Lung (tissue), 17 donors: ENCODE measurements at places on chromosomes 2 and 18. TPM values are rescaled to one million over a fixed set of nuclear protein-coding genes. Genes with fewer than 3 reads are reported as not detected.
A peak's percentile ranks its signal among the peaks of the same experiment; 100 is the strongest.

The GTF2A1L gene
- total RNA-seq, result not detected

The C2orf66 gene
- total RNA-seq, result not detected

The SDC1 gene
- total RNA-seq, result 234 TPM

The ZBTB7C gene
- total RNA-seq, result 4.2 TPM

The GPD2 gene
- 50.4 TPM for total RNA-seq

The ARL6IP6 gene
- total RNA-seq, result 13.2 TPM

The FAM228A gene
- 0.80 TPM for total RNA-seq

DNA sequence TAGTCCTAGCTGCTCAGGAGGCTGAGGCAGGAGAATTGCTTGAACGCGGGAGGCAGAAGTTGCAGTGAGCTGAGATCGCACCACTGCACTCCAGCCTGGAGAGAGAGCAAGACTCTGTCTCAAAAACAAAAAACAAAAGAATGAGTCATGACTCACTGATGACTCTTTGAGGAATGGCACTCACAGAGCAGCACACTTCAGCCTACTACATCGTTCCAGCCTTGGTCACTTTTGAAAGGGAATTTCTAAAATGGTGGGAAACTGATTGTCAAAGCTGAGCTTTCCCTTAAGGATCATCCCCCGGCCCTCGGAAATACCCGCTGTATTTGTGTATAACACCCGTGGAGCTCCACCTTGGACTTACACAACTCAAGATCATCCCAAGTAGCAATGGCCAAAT is 217.3 kb upstream of the HS6ST1 start:
- H3K4me1 ChIP-seq, result no peaks in the 10 kb centered on the region
- no peak overlapping the region for H3K4me3 ChIP-seq
- H3K27me3 ChIP-seq, result no peaks in the 10 kb centered on the region

DNA sequence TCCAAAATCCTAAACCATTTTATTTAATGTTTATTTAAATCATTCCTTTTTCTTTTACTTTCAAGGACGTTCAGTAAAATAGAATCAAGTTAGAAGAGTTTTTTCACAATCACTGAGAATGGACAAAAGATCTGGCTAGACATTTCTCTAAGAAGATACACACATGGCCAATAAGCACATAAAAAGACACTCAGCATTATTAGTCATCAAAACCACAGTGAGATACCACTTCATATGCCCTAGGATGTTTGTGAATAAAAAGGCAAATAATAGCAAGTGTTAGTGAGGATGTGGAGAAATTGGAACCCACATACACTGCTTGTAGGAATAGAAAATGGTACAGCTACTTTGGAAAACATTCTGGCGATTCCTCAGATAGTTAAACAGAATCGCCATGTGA is 76.1 kb downstream of the RHBDD1 start:
- peaks cover 4% of the 10 kb centered on the region for H3K36me3 ChIP-seq
- no peaks in the 10 kb centered on the region for H3K27me3 ChIP-seq
- no peak overlapping the region for H3K4me3 ChIP-seq
- no peaks in the 10 kb centered on the region for H3K4me1 ChIP-seq

- no peak overlapping the region for H3K27ac ChIP-seq
- H3K4me3 ChIP-seq, result no peak overlapping the region
- H3K27me3 ChIP-seq, result no peaks in the 10 kb centered on the region
- peaks cover 7% of the 10 kb centered on the region for H3K4me1 ChIP-seq
- no peak for DNase-seq
Observed at GRCh38 chr18:40404284-40404683, 1550.8 kb upstream of the PIK3C3 start.

- H3K36me3 ChIP-seq, result no peaks in the 10 kb centered on the region
- H3K4me3 ChIP-seq, result no peak overlapping the region
- H3K27ac ChIP-seq, result no peak overlapping the region
- H3K4me1 ChIP-seq, result no peaks in the 10 kb centered on the region
- no peak for DNase-seq
Observed at GRCh38 chr18:8808001-8808400, 102.6 kb downstream of the MTCL1 start.

DNA sequence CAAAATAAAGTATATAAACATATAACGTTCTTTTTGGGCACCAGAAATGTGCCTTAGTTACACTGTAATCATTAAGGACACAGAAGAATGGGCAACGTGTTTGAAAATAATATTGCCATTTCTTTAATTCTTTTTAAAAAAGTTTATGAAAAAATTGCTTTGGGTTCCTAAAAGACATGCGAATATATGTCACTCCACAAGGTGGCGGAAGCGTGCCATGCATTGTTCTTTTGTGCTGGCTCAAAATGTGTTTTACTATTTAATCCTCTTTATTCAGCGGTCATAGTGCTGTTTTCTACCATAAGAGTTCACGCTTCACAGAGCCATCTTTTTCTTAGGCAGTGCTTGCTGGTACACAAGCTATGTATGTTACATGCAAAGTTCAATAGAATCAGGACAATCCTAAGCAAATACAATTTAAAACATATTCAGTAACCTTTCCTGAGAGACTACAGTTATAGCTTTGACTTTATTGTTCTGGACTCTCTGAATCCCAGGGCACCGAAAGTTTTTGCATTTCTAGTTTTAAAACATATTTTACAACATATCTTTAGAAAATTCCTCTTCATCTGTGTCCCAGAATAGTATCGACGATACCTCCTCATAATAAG is 147.8 kb upstream of the ERBB4 start:
- no peaks in the 10 kb centered on the region for H3K27me3 ChIP-seq
- no peaks in the 10 kb centered on the region for H3K36me3 ChIP-seq
- no peak overlapping the region for H3K4me3 ChIP-seq

- no peaks in the 10 kb centered on the region for H3K27me3 ChIP-seq
- no peak overlapping the region for H3K27ac ChIP-seq
- no peak overlapping the region for H3K4me3 ChIP-seq
- DNase-seq, result no peak
- peaks cover 6% of the 10 kb centered on the region for H3K4me1 ChIP-seq
Observed at GRCh38 chr18:7576685-7577084, 9.6 kb downstream of the PTPRM start.

DNA sequence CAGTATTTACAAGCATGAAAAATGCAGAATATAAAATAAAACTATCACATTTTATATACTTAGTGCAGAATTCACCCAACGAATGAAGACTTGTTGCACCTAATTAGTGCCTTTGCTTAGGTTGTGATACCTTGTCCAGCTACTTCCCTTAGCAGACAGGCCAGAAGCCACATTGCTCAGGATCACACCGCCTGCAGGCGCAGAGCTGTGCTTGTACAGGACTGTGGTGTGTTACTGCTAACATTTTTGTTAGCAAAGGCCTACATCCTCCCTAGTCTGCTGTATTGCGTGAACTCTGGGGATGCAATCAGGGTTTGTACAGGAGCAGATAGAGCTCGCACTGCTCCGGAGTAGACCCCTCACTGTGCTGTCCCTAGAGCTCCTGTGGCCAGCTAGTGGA is 336.9 kb downstream of the CBLN2 start:
- H3K4me1 ChIP-seq, result no peaks in the 10 kb centered on the region
- no peak for DNase-seq
- H3K36me3 ChIP-seq, result no peaks in the 10 kb centered on the region
- no peak overlapping the region for H3K27ac ChIP-seq
- H3K4me3 ChIP-seq, result no peak overlapping the region

DNA sequence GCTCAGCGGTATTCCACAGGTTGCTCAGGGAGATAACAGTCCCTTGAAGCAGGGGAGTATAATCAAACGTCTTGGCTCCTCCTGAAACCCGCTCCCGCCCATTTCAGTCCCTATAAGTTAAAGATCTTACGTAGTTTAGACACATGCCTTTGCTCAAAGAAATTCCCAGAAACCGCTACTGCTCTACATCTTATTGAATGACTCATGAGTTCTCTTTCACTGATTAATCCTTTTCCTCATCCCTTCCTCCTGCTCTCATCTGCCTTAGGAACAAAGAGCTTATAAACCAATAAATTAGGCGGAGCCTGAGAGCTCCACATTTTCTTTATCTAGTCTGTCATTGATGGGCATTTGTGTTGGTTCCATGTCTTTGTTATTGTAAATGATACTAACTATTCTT is 4.2 kb upstream of the SERPINB4 start:
- H3K27me3 ChIP-seq, result no peaks in the 10 kb centered on the region
- no peaks in the 10 kb centered on the region for H3K4me1 ChIP-seq
- no peak for DNase-seq
- no peaks in the 10 kb centered on the region for H3K36me3 ChIP-seq

DNA sequence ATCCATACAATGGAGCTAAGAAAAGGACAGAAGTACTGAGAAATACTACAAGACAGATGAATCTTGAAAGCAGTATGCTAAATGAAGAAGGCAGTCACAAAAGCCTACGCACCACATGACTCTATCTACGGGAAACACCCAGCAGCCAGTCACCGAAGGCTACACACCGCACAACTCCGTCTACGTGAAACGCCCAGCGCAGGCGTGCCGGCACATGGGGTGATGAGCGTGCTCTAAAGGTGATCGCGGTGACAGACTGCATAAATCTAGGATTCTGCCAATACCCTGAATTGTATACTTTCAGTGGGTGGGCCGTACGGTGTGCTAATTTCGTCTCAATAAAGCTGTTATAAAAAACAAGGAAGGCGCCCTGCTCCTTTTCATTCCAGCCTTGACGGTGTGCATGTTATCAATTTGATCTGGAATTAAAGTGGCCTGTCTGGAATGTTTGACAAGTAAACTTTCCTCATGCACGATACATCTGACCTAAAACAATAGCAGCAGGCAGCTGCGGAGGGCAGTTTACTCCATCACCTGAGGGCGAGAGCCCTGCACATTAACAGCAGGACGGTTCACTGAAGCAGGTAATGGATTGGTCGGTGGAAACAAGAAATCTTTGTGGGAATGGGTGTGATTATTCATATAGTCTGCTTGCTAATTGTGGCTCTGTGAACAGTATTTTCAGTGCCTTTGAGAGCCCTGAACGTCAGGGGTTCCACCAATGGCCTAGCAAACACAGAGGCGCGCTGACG is 86.2 kb upstream of the SALL3 start:
- H3K36me3 ChIP-seq, result no peaks in the 10 kb centered on the region
- DNase-seq, result no peak
- no peaks in the 10 kb centered on the region for H3K27me3 ChIP-seq
- no peaks in the 10 kb centered on the region for H3K4me1 ChIP-seq

DNA sequence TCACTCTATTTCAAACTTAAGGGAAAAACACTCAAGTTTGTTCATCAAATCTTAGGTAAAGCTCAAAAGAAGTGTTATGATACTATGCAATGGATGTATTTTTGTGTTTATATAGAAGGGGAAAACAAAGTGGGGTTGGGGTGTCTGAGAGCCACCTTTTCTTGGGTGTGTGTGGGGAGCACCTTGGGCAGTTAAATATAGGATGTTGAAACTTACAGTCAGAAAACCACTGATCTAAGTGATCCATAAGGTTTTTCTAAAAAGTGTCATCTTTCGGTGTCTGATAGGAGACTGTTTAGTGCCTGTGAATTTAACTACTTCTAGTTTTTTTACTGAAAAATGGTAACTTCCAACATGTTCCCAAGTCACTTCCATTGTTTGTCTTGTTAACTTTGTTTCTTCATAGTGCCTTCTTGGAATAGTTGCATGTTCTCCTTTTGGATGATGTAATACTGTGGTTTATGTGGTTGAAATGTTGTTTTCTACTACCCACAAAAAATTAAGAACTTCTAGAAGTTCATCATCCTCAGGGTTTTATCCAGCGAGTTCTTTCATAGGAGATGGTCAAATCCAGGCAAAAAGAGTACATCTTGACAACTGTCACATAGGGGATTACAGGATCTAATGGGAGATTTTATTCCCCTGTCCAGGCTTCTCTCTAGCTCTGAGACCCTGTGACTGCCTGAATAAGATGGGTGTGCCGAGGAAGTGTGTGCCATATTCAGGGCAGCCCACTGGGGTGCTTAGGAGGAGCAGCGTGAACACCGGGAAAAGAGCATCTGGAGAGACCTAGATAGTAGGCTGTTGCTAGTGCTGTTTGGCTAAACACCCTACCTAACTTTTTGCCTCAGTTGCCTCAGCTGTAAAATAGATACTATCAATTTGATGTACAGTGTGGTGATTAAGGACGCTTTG is 46.2 kb downstream of the CAB39 start:
- H3K27me3 ChIP-seq, result no peaks in the 10 kb centered on the region
- peak overlapping the region; percentile 56 for H3K27ac ChIP-seq
- peaks cover 13% of the 10 kb centered on the region for H3K4me1 ChIP-seq
- peaks cover 6% of the 10 kb centered on the region for H3K36me3 ChIP-seq
- H3K4me3 ChIP-seq, result peak overlapping the region; percentile 4
- DNase-seq, result no peak

GRCh38 chr2:4135765-4136164 is 432.4 kb downstream of the DCDC2C start:
- no peak overlapping the region for H3K4me3 ChIP-seq
- no peaks in the 10 kb centered on the region for H3K27me3 ChIP-seq
- no peak for DNase-seq
- H3K36me3 ChIP-seq, result no peaks in the 10 kb centered on the region

GRCh38 chr18:29616867-29617266 is 1425.7 kb downstream of the DSC3 start:
- no peak overlapping the region for H3K27ac ChIP-seq
- H3K36me3 ChIP-seq, result no peaks in the 10 kb centered on the region
- no peaks in the 10 kb centered on the region for H3K4me1 ChIP-seq
- H3K27me3 ChIP-seq, result no peaks in the 10 kb centered on the region
- no peak overlapping the region for H3K4me3 ChIP-seq

GRCh38 chr2:169716938-169717690 is 16.5 kb upstream of the KLHL23 start:
- H3K4me3 ChIP-seq, result no peak overlapping the region
- H3K27me3 ChIP-seq, result no peaks in the 10 kb centered on the region
- H3K27ac ChIP-seq, result peak overlapping the region; percentile 32
- H3K4me1 ChIP-seq, result peaks cover 4% of the 10 kb centered on the region

DNA sequence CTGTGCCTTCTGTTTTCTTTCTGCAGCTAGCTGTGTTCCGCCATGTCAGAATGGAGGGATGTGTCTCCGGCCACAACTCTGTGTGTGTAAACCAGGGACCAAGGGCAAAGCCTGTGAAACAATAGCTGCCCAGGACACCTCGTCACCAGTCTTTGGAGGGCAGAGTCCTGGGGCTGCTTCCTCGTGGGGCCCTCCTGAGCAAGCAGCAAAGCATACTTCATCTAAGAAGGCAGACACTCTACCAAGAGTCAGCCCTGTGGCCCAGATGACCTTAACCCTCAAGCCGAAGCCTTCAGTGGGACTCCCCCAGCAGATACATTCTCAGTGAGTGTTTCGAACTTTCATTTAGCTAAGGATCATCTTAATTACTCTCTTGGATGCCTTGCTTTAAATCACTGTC is 74.1 kb downstream of the LTBP1 start:
- H3K4me1 ChIP-seq, result peaks cover 10% of the 10 kb centered on the region
- H3K36me3 ChIP-seq, result no peaks in the 10 kb centered on the region
- H3K27ac ChIP-seq, result no peak overlapping the region
- no peaks in the 10 kb centered on the region for H3K27me3 ChIP-seq
- H3K4me3 ChIP-seq, result no peak overlapping the region
- DNase-seq, result no peak

- no peaks in the 10 kb centered on the region for H3K27me3 ChIP-seq
- DNase-seq, result peak; percentile 33
- H3K36me3 ChIP-seq, result no peaks in the 10 kb centered on the region
- H3K4me3 ChIP-seq, result no peak overlapping the region
Observed at GRCh38 chr2:159164457-159164911, 122.0 kb downstream of the WDSUB1 start.

DNA sequence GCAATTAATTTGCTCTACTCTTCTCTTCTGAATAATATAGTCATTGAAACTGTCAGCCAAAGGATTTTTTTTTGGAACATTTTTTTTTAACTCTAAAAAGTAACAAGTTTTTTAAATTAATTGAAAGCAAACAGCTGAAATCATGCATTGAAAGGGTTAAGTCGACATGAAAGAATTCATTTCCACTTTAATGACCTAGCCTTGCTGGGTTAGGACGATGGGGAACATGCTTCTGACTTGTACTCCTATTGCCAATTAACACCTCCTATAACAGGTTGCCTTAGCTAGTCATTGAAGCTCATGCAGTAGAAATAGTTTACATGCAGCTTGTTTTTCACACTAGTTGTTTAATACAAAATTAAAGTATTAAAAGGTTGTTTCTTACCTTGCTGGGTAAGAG is 47.8 kb downstream of the PSMD14 start:
- H3K4me3 ChIP-seq, result no peak overlapping the region
- no peak overlapping the region for H3K27ac ChIP-seq
- no peaks in the 10 kb centered on the region for H3K36me3 ChIP-seq
- no peaks in the 10 kb centered on the region for H3K4me1 ChIP-seq
- DNase-seq, result no peak
